ENCODE measurements at places on chromosomes 5 and 9.

- DNase-seq = no peak
Measured at GRCh38 chr5:96741891-96742309, 65.8 kb downstream of the ERAP1 start.

GRCh38 chr5:2877522-2877921 is 126.0 kb upstream of the IRX2 start:
- no peak for DNase-seq

DNA sequence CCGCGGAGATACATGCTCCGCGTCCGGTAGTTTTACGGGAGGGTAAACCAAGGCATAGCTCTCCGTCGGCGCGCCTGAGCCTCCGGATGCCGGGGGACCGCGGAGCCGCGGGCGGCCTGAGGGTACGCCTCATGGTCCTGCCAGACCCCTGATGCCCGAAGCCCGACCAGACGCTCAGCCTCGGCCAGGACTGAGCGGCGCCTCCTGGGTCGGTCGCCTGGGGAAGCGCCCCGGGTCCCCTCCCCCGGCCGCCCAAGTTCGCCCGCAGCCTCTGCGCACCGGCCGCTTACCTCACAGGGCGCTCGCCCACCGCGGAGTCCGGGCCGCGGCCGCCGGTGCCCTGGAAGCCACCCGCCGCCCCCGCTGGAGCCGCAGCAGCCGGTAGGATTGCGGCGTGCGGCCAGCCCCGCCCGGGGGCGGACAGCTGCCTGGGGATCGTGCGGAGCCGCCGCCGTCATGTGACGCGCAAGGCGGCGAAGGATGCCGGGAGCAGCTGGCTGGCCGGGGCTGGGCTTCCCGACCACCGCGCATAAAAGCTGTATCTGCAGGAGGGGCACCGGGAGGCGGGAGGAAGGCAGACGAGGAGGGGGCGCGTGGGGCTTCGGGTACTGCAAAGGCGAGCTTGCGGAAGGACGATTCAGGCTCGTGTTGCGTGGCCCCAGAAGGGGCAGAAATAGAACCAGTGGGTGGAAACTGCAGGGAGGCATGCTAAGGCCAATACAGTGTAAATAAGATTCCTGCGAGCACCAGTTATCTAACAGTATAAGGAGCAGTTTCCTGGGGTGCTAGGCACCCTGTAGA is at the start of gene FBXO10:
FBXO10 (minus strand) TSS at position 460 of the 801 bp plus-strand sequence. CDS start 34,612 bp downstream, outside the sequence.
- DNase-seq = peak; percentile 20

- DNase-seq = no peak
Measured at GRCh38 chr5:6632324-6632887, 438 bp downstream of the NSUN2 start.

DNA sequence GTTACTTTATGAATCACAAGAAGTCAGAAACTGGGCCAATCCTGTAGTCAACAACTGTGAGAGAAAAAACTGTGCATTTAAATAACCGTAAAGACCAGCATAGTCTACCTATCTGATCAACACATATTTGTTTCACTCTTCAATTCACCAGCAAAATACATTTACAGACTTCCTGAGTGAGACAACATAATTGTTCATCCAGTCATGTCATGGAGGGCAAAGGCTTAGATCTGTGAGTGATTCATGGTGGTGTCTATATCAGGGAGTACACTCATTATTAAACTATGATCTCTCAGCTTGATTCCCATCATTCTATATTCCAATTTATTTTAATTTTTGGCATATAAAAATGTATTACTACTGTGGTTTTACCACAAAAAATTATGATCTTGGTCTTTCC is 694.6 kb downstream of the DNAH5 start:
- DNase-seq = no peak

DNA sequence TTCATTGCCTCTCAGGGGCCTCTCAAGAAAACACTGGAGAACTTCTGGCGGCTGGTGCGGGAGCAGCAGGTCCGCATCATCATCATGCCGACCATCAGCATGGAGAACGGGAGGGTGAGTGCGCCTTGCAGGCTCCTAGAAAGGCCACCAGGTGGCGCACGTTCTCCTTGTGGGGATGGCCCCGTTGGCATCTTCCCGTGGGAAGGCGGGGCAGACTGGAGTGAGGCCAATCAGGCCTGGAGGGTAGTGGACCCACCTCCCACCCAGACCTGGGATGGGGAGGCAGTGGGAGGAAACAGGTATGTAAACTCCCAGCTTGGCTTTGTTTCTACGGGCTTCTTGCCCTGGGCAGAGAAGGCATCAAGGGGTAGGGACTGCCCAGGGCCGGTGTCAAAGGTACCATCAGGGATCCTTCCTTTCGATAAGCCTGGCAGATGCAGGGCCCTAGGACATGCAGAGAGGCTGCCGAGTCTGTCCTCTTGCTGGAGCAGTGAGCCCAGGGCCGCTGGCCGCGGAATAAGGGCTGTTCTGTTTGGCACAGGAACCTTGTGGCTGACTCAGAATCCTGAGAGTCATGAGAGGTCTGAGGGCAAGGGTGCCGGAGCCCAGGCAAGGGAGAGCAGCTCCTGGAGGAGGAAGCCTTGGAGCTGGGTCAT is 18.9 kb upstream of the SPTLC1 start:
- peak; percentile 63 for DNase-seq

DNA sequence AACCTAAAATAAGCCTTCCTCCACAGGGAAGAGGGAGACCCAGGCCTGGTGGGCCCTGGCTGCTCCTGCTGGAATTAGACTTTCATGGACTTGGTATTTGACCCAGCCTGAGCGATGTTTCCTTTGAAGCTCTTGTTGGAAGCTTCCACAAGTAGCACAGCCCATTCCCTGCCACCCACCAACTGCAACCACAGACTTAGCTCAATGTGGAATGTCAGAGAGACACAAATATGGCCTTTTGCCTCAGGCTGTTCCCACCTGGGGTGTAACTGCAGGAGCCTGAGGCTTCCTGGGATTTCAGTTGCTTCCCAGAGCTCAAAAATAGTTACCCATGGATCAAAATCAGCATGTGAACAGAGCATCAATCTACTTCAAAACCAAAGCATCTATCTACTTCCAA is 70.3 kb upstream of the LHFPL2 start:
- no peak for DNase-seq

GRCh38 chr9:136901516-136902258 is 15.4 kb downstream of the TRAF2 start:
- peak; percentile 67 for DNase-seq

DNA sequence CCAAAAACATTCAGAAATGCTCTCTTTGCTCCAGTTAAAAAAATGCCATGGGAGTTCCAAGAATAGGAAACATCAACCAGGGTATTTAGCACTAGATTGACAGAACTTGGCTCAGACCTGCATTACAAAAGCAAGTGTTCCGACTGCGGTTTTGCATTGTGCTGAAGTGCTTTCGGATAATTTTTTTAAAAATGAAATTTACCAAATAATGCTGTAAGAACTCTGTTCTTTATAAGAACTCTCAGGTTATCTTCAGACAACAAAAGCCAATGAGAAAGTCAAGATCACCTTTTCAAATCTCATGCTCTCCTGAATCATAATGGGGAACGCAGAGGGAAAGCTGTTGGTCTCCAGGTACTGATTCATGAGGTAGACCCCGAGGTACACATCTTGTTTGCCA is 483 bp upstream of the PLPP6 start:
- DNase-seq = no peak

GRCh38 chr5:2680979-2681378 is 70.5 kb downstream of the IRX2 start:
- no peak for DNase-seq

DNA sequence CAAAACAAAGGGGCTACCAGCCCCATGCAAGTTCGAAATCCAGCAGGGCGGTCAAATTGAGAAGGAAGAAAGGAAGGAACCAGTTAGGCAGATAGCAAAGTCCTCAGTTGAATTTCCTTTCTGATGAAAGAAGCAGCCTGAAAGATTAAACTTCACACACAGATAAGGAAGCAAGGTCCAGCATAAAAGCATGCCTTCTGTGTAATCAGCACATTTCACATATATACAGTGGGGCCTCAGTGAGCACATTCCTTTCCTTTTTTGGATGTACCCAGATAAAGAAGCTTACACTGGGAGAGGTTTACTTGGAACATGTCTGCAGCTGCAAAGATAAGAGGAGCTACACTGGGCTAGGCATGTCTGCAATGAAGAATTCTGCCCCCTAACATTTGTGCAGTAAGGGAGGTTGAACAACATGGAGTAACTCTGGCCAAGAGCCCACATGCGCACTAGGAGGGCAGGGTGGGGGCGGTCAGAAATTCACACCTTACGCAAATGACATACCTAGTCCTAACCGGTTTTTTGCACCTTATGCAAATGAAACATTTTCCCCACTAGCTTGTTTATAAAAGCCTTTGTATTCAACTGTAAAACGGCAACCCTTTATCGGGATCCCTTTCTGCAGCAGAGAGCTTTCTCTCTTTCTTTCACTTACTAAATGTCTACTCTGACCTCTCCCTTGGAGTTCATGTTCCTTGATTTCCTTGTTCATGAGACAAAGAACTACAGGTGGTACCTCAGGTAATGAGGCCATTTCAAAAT is 149.7 kb upstream of the FBXL17 start:
- DNase-seq = no peak

GRCh38 chr5:36948041-36948440 is 71.5 kb downstream of the NIPBL start:
- no peak for DNase-seq

DNA sequence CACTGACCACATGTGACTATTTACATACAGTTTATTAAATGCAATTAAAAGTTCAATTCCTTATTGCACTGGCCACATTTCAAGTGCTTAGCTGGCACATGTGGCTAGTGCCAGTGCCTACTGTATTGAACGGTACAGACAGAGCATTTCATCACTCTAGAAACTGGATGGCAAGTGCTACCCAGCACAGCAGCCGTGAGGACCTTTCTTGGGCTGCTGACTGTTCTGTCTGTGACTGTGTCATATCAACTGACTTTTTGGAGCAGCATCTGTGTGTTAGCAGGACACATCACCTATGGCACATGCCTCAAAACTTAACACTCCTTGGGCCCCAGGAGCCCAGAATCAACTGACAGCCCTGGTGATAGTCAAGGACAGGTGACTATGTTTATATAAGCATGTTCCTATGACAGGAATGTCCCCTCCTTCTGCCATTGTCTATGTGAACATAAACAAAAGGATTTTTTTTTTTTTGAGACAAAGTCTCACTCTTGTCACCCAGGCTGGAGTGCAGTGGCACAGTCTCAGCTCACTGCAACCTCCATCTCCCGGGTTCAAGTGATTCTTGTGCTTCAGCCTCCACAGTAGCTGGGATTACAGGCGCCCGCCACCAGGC is 8.9 kb downstream of the IRF1 start:
- DNase-seq = no peak

DNA sequence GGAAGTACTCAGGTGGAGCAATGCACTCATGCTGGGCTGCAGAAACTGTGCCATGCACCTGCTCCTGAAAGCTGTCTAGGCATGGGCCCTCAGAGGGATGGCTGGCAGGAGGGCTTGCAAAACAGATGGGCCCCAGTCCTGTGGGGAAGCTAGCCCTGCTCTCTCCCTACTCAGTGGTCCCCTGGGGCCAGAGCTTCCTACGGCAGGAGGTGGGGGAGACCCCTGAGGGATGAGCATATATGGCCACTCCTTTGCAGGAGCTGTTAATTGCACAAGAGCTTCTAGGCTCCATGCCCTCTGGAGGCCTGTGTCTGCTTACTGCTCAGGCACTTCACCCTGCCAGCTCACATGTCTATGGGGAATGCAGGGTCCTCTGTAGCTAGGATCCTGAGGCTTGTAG is 545.3 kb upstream of the PTPRD start:
- no peak for DNase-seq

GRCh38 chr9:109346904-109347303 is 26.0 kb upstream of the EPB41L4B start:
- no peak for DNase-seq

DNA sequence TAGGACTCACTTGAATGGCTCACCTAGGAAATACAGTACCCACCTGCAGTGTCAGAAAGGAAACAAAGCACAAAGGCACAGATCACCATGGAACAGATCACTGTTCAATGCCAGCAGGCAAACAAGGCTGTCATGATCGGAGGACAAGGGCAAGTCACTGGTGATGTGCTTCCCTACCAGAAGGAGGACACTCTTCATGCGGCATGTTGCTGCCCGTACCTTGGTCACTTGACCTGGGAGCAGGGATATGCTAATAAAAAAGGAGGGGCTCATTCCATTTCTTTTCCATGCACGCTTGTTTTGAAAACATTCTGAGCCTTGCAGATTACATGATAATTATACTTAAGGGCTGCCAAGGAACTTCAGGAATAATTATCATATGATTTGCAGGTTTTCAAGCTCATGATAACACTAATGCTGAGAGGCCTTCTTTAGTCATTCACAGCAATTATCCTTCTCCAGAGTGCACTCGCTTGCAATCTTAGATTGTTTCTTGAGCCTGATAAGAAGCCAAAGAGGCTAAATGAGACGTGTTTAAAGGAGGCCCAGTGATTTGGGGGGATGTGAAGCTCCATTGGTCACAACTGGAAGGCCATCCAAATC is 36.1 kb upstream of the STARD4 start:
- DNase-seq = no peak

GRCh38 chr5:37582202-37582601 is 203.1 kb downstream of the WDR70 start:
- DNase-seq = no peak

GRCh38 chr5:36629729-36630128 is 23.3 kb downstream of the SLC1A3 start:
- DNase-seq = no peak

Measured in stimulated activated CD8-positive, alpha-beta memory T cell treated with anti-CD3 and anti-CD28 coated beads, Interleukin-15, amount 100 ng/mL, for 48 hours (primary cell).